ENCODE measurements at places on chromosomes 1 and 21.
A peak's percentile ranks its signal among the peaks of the same experiment; 100 is the strongest.

DNA sequence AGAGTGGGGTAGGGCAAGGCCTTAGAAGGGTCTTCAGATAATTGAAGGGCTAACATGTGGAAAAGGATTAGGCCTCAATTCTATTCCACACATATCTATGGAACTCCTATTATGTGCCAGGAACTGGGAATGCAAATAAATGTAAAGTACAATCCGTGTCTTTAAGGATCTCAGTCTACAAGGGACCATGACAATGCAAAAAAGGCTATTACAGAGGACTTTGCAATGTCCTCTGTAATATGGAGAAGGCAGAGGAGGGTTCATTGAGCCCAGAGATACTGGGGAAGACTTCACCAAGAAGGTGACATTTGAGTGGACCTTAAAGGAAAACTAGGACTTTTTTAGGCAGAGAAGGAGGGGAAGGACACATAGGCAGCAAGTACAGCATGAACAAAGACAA lies 4.5 kb upstream of the SCMH1 start:
- no peak for DNase-seq

- DNase-seq: no peak
Measured at GRCh38 chr1:56133522-56134472, 445.6 kb downstream of the PLPP3 start.

DNA sequence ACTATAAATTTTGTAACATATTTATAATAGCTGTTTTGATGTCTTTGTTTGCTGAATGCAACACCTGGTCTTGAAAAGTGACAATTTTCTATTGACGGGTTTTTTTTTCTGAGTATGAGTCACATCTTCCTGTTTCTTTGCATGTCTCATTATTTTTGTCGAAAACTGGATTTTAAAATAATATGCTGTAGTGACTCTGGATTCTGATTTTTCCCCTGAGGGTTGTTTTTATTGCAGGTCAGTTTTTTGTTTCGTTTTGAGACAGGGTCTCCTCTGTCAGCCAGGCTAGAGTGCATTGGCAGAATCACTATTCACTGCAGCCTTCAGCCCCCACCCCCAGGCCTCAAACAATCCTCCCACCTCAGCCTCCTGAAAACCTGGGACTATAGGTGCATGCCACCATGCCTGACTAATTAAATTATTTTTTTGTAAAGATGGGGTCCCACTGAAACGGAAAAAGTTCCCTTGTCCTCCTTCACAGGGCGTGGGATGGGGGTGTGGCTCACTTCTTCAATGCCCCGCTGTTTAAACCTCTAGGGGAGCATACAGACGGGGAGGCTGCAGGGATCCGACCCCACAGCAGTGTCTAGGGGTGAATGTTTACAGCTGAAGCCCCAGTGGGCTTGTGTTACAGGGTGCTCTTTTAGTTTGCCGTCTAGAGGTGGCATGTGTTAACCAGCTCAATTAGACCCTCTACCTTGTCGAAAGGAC lies 11.3 kb upstream of the PPIE start:
- DNase-seq: no peak

GRCh38 chr1:117671781-117672501 lies 66.1 kb downstream of the TENT5C start:
- peak; percentile 30 for DNase-seq

- no peak for DNase-seq
Measured at GRCh38 chr1:41540886-41541591, 56.6 kb upstream of the EDN2 start.

DNA sequence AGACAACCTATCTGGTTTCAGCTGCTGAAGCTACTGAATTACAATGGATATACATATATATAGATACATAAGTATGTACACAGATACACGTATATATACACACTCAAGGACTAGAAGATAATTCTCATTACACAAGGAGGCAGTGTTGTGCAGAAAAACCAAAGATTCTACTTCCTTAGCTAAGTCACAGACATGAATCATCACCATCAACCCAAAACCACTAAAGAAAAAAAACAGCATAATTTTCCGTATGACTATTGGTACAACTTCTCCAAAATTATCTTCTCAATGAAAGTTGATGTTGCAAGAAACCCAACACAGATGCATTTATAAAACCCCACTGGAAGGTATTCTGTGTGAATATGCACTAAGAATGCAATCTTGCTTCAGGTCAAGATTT lies 36.8 kb upstream of the RPF1 start:
- peak; percentile 14 for DNase-seq

DNA sequence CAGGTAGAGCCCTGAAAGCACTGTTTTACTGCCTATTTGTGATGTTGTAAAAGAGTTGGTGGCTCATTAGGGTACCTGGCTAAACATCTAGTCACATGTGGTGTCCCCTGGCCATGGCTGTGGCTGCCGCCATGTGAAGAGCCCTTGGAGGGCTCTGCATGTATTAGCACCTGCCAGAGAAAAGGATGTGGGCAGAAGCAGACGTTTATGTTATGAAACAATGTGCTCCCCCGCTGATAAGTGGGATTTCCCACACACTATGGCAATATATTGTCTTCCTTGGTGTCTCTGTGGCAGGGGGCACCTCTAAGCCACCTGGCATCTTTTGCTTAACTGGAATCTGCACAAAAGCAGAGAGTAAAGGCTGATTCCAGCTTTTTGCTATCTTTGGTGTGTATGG lies 9.6 kb downstream of the TENT5C start:
- DNase-seq: no peak

DNA sequence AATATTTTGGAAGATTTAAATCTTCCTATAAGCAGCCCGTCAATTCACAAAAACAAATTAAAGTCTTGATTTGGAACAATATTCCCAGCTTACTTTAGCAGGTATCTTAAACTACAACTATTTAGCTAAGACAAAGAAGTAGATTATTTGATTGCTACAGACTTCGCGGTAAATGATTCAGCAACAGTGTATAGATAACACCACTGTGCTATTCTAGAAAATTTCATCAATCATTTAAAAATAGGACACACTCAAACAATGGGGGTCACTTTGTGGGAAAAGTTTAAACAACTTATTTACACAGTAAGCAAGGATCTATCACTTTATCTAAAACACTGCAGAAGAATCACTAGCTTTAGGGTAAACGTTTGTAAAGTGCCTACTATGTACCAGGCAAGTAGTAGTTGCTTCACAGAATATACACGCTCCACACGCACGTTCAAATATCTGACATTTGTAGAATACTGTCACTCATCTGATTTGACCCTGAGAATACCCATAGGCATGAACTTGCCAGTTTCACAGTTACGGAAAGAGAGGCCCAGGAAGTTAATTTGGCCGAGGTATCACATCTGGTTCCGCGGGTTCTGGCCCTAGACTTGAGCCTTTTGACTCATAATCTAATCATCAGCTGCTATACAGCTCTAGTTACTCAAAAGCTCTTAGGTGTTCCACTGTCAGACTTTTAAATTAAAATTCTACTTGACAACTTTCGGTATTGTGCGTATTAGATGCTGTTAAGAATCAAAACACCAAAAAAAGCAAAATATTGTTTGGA lies 876 bp downstream of the DENND2C start:
- no peak for DNase-seq

DNA sequence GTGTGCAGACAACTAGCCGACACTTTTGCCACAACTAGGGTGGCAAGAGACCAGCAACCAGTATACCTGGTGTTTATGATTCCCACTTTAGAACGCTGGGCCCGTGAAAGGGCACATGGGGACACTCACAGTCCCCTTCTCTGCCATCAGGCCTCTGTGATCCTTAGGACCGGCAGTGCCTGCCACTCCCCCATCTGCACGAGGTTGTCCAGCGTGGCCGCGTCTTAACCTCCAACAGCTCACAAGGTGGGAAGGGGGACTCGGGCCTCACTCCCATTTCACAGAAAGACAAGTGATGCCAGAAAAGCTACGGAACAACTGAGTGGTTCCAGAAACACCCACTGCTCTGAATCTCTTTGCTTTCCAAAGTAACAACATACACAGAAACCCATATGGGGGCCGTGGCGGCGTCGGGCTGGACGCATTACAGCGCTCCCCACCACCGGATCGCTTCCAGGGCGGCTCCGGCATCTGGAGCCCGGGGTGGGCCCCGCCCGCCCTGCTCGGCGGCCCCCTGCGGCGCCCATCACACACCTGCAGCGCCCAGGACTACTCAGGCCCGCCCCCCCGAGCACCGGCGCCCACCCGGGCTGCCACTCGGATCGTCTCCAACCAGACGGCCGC lies 1.0 kb downstream of the ZNF496 start:
- DNase-seq: no peak

DNA sequence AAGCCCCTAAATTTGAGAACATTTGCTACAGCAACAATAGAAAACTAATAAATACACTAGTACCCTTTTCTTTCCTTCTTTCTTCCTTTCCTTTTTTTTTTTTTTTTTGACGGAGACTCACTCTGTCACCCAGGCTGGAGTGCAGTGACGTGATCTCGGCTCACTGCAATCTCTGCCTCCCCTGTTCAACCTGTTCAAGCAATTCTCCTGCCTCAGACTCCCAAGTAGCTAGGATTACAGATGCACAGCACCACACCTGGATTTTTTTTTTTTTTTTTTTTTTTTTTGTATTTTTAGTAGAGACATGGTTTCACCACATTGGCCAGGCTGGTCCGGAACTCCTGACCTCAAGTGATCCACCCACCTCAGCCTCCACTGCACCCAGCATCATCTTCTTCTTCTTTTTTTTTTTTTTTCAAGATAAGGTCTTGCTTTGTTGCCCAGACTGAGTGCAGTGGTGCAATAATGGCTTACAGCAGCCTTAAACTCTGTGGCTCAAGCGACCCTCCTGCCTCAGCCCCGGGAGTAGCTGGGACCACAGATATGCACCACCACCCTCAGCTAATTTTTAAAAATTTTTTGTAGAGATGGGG lies 19.6 kb upstream of the CBR3 start:
- no peak for DNase-seq

DNA sequence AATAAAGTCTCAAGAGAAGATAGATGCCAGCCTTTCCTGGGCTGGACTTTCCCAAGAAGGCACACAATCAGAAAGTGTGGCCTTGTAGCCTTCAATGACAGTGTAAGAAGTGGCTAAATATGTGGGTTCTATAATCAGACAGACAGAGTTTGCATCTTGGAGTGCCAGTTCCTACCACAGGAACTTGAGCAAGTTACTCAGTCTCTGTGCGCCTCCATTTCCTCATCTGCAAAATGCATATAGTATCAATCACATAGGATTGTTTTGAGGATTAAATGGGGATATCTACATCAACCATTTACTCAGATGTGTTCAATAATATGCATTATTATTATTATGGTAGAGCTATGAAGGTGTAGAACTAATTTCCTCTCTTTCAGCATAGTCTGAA lies 176.8 kb upstream of the PTBP2 start:
- no peak for DNase-seq

- no peak for DNase-seq
Measured at GRCh38 chr1:160863061-160863773, 530 bp upstream of the CD244 start.

GRCh38 chr1:21680918-21681317 lies 11.8 kb upstream of the RAP1GAP start:
- no peak for DNase-seq

DNA sequence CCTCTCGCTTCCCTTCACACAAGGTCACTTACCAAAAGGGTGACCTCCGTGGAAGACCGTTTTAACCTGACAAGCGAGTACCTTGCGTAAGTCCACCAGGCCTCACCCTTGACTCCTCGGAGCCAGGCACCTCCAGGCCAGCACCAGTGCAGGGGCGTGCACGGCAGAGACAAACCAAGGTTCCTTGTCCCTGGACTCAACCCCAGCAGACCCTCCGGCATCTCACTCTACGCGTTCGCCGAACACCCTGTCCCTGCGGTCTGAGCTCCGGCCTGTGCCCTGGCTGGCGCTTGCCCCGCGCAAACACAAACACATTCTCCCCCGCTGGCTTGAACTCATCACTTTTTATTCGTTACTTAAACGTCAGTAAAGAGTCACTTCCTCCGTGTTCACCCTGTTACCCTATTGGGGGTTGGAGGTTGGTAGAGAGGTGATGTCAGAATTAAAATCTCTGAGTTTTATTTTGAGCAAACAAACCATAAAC lies 4.5 kb downstream of the TBX15 start:
- DNase-seq: no peak

GRCh38 chr1:26121854-26122773 lies 10.5 kb downstream of the PDIK1L start:
- DNase-seq: no peak

- no peak for DNase-seq
Measured at GRCh38 chr1:94846308-94846707, 26.2 kb downstream of the SLC44A3 start.

GRCh38 chr1:223041481-223041880 lies 101.6 kb downstream of the TLR5 start:
- no peak for DNase-seq

GRCh38 chr1:25011943-25012638 lies 82.0 kb upstream of the RUNX3 start:
- no peak for DNase-seq

GRCh38 chr1:96416701-96417444 lies 304.7 kb upstream of the PTBP2 start:
- no peak for DNase-seq

- no peak for DNase-seq
Measured at GRCh38 chr1:5576673-5577065, 415.6 kb downstream of the NPHP4 start.

GRCh38 chr1:221832617-221833016 lies 90.7 kb upstream of the DUSP10 start:
- DNase-seq: no peak

DNA sequence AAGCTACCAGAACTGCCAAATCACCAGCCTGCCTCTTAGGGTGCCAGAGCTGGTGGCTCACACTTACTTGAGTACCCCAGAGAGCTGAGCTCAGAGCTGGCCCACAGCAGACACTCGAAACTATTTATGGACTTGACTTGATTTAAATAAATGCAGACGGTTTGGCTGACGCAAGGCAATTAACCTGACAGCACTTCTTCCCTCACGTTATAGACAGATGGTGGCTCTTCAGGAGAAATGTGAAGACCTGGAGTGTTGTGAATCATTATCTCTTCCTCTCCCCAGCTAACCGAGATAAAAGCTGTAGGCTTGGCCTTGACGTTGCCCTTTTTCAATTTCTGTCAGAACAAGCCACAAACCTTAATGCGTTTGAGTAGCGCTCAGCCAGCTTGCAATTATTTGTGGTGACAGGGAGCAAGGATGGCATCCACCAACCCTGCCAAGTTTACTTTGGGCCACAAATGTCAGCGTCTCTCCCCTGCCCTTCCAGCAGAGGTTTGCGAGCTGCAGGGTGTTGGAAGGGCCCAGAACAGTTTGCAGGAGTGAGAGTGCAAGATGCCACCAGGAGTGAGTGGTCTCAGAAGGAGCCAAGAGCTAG lies 34.0 kb upstream of the BCAR3 start:
- no peak for DNase-seq

Measured in hippocampal formation (tissue), 2 donors.